ENCODE measurements at places on chromosomes 12 and 14. TPM values are rescaled to one million over a fixed set of nuclear protein-coding genes. Genes with fewer than 3 reads are reported as not detected.

CD63 gene
- 448 TPM for total RNA-seq

KNTC1 gene
- total RNA-seq, result 16.1 TPM

GPR162 gene
- total RNA-seq, result not detected

KRT2 gene
- total RNA-seq, result not detected

CLEC2A gene
- total RNA-seq, result not detected

SOAT2 gene
- not detected for total RNA-seq

PRB2 gene
- total RNA-seq, result not detected

MYF6 gene
- total RNA-seq, result not detected

ARHGEF25 gene
- 0.76 TPM for total RNA-seq
